Right cardiac atrium (tissue), 5 donors: ENCODE measurements at places on chromosomes 5 and 9.

DNA sequence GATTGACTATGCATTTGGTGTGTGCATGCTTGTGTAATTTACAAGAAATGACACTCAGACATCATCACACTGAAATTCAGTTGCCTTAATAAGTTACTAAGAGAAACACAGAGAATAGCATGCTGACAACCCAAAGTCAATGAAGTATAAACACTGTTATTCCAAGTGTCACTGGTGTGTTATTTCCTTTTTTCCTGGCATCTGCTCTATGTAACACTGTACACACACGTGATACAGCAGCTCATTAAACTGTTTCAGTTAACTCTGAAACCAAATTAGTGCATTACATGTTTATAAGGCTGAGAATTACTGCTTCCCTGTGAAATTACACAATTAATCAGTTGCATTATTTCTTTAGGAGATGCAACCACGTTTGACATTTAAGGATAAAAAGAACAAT is 252.7 kb downstream of the EFNA5 start:
- no peak for DNase-seq

- DNase-seq, result no peak
Measured at GRCh38 chr5:126043688-126044087, 379.5 kb upstream of the GRAMD2B start.

DNA sequence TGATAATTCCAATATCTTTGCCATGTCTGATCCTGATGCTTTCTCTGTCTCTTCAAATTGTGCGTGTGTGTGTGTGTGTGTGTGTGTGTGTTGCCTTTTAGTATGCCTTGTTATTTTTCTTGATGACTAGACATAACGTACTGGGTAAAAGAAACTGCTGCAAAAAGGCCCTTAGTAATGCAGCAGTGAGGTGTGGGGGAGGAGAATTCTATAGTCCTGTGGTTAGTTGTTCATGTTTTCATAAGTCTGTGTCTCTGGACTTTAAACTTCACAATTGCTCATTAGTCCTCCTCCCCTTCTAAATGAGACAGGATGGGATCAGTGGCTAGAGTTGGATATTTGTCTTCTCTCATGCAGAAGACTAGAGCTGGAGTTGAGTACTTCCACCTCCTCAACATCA is 346.2 kb upstream of the IRX1 start:
- no peak for DNase-seq

DNA sequence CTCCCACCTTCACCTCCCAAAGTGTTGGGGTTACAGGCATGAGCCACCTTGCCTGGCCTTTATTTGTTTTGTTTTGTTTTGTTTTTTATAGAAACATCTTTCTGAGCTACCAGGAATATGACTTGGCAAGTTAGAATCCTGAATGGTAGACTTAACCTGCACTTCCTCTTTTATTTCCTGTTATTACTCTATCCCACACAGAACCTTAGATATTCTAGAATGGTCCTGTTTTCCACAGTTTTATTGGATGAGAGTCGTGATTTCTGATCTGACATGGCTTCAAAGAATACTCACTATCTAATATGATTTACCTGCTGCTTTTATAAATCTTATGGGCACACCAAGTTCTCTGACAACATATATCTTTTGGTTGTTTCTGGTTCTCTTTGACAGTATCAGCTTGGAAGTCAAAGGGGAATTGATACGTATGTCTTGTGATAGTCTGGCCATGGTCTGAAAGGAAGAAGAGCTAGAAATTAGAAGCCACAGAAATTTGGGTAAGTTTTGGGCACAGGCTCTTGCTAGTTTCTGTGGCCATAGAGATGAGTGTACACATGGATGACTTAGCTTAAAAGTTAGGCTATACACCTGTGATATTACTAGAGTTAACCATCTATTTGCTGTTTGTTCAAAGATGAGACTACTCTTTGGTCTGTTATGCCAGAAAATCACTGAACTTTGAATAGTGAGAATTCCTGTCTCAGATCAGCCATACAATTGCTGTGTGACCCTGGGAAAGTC is 4.7 kb upstream of the PANK3 start:
- no peak for DNase-seq

DNA sequence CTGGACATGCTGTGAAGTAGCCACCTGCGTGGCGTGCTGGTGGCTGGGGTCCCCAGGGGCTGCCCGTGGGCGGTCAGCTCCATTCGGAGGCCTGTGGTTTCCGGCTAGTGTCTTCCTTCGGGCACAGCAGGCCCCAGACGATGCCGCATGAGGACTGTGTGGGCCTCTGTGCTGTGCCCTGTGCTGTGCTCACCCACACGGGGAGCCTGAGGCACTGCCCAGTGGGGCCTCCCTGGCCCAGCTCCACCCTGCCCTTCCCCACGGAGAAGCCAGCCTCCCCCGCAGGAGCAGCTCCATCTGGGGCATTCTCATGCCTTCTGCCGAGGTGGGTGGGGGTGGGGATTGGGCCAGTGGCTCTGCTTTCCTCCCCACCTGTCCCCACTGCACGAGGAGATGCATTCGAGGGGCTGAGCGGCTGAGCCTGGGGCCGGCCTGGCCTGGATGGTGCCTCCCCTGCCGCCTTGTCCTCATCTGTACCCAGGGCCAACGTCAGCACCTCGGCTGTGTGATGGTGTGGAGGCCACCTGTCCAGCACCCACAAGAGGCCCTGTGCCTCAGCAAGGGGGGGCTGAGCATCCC is 24.2 kb downstream of the RXRA start:
- no peak for DNase-seq

GRCh38 chr5:145903867-145904266 is 31.1 kb upstream of the GRXCR2 start:
- no peak for DNase-seq

DNA sequence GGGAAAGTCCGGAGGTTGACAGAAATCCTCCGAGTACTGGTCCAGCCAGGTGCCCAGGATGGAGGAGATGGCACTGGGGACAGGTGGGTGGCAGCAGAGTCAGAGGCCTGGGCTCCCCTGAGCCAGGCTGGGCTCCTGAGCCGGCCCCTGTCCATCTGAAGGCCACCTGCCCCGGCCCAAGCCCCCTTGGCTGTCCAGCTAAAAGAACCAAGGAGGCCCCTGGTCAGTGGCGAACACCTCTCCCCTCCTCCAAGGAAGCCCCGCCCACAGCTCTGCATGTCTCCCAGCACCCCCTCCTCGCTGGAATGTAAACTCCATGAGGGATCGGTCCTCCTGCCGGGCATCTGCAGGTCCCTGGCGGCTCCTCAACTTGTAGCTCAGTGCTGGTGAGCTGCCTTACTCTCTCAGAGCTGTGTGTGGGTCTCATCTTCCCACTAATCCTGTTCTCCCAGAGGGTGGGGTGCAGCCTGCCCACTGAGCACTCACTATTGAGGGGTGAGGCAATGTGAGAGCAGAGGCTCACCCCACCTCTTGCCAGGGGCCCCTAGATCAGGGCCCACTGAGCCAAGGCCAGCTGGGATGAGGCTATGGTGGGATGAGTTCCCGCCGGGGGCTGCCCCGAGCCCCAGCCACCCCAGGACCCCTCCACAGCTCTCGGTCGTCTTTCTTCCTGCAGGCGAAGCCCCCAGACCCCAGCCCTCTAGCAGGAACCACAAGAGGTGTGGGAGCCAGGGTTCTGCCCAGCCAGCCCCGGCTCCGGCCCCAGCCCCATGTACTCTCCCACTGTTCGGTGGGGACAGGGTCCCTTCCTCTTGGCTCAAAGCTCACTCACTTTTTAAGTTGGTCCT is 12.0 kb downstream of the RALGDS start:
- peak; percentile 40 for DNase-seq

DNA sequence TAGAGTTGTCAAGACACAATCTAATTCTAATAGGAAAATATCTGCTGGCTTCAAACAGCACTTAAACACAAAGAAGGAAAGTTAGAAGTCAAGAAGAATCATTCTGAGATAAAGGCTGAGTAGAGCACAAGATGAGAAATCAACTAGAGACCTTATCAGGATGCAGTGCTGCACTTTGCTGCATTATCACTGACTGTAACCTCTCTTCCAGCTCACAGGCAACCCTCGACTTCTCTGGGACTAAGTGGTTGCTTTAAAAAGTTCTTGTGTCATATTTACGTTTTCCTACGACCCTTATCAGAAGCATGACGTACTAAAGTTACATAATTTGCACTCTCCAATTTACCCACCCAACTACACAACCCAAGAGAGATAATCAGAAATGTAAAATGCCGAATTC is 176.1 kb downstream of the MLLT3 start:
- no peak for DNase-seq

DNA sequence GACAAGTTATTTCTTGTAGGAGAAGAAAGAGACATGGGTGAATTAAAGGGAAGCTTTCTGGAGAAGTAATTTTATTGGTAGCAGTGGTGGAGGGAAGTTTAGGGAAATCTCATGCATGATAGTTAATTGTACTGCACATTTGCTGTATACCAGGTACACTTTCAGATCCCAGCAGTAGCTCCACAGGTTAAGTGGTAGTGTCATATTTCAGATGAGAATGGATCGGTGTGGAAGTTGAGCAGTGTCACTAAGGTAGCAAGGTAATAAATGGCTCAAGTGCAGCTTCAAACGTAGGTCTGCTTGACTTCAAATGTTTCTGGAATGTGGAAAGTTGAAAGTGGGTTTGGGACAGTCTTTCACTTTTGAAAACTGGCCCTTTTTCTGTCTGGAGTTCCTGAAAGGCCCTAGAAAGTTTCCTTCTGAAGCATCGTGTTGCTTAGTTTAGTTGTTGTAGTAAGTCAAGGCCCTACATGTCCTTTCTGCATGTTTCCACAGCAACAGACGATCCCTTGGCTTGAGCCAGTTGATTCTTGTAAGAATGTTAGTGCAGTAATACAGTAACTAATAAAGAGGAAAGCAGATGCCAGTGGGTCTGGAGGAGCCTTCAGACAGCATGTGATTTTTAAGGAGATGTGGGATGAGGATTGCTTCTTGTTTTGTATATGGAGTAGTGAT is 3.7 kb downstream of the CLTA start:
- no peak for DNase-seq

DNA sequence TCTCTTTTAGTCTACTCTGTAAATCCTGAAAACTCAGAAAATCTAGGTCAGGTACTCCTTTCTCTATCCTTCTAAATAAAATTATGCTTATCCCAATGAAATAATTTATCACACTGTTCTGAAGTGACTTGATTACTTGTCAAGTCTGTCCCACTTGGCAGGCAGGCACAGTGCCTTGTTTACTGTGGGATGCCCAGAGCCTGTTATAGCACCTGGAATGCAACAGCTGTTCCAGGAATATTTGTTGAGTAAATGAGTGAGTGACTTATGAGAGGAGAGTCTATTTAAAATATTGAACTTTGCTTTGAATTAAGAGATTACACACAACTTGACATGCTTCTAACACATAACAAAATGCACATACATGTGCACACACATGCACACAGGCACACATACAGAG is 130.0 kb downstream of the MPDZ start:
- DNase-seq, result peak; percentile 50
